ENCODE measurements at places on chromosomes 6 and 20.

GRCh38 chr20:19041787-19042186, 170.7 kb upstream of the SLC24A3 start:
- DNase-seq = no peak

DNA sequence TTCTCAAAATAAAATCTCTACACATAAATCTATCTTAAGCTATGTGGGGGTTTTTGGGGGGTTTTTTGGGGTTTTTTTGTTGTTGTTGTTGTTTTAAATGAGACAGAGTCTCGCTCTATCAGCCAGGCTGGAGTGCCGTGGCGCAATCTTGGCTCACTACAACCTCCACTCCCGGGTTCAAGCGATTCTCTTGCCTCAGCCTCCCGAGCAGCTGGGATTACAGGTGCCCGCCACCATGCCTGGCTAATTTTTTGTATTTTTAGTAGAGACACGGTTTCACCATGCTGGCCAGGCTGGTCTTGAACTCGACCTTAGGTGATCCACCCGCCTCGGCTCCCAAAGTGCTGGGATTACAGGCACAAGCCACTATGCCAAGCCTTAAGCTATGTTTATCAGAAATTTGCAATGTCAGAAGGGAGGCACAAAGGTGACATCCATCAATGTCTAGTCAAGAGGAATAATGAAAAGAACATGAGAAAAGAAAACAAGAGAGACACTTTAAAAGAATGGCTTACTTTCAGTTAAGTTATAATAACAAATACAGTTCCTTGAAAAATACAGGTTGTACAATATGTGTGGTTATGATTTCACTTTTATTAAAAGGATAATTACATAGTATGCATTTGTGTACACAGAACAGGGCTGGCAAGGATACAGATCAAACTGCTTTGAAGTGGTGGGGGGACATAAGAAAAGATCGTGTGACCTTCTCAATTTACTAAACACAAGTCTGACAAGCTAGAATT, 28.6 kb downstream of the SLC23A2 start:
- DNase-seq = no peak

GRCh38 chr6:64727075-64727474, 980.0 kb downstream of the EYS start:
- DNase-seq = no peak

GRCh38 chr20:22584922-22585785, 782 bp upstream of the FOXA2 start:
- DNase-seq = no peak
